CD8-positive, alpha-beta memory T cell (primary cell): ENCODE measurements at places on chromosomes 3 and 15.

- DNase-seq, result no peak
These were observed 22.8 kb upstream of the TM2D3 start for GRCh38 chr15:101675015-101675414.

DNA sequence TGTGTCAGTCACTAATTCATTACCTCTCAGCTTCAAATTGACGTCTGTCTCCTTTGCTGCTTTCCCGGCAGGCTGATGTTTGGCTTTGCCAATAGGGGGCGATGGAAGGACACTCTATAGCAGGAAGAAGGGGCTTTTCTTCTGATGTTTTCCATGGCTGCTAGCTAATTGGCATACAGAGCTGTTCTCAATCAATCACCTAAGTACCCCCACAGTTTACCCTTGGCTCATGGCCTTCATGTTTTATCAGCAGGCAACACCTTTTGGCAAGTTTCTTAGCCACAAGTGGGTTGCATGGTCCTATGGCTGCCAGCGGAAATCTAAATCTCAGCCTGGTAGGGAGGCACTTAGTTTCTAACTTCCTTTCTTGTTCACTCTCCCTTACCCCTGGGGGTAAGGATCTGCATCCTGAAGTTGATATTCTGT, 45.0 kb downstream of the ESYT3 start:
- no peak for DNase-seq

DNA sequence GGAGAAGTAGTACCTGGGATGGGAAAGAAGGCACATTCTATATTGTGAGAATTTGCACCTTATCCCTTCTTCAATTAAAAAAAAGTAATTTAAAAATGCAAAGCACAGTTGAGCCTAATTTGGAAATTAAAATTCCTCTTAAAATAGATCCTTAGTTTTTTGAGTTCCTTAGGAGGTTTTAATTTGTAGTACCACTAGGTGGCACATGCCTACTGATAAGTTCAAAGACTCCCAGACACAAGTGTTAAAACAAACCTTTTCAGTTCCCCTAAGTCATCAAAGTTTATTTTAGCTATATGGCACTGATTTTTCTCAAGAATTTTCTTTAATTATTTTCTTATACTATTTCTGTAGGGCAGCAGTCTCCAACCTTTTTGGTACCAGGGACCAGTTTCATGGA, 127.6 kb upstream of the AZI2 start:
- DNase-seq, result no peak

GRCh38 chr3:182631183-182632076, 161.9 kb upstream of the ATP11B start:
- DNase-seq, result no peak

DNA sequence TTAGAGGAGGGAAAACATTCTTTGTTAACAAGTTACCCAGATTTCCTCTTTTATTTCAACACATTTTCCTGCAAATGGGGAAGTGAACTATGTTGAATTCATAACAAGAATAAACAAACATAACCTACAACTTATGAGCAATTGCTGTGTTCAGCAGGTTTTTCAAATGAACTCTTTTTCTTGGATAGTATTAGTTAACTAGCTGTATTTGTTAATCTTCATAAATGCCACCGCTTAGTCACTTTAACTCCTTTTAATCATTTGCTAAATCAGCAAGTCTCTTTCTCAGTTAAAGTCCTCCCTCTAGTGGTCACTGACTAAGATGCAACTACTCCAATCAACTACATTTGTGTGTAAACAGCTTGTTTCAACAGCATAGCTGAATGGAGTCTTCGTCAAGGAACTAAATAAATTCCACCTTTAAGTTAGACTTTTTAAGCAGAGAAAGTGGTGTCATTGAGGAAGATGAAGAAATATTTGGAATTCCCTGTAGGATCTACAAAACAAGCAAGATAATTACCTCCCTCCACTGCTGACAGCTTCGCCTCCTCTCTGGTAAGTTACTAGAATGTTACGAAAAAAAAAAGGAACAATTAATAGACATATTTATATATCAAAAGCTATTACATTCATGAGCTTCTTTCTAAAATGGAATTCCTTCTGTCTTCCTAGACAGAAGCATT, 1122.0 kb downstream of the ROBO1 start:
- DNase-seq, result no peak

DNA sequence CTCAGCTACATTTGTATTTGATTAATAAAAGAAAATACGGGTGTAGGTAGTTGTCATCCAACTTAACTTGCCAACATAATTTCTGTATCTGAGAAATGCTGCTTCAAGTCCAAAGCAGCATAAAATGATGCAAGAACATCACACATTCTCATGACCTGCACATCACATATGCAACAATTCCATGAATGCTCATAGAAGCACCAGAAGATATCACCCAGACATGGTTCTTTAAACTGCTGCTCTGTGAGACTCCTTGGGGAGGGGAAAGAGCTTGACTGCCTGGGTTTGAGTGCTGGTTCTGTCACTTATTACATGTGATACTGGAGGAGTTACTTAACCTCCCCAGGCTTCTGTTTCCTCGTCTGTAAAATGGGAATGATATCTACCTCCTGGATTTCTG, 39.4 kb downstream of the CHST14 start:
- DNase-seq, result no peak

GRCh38 chr3:53941184-53941583, 49.5 kb upstream of the SELENOK start:
- DNase-seq, result no peak

DNA sequence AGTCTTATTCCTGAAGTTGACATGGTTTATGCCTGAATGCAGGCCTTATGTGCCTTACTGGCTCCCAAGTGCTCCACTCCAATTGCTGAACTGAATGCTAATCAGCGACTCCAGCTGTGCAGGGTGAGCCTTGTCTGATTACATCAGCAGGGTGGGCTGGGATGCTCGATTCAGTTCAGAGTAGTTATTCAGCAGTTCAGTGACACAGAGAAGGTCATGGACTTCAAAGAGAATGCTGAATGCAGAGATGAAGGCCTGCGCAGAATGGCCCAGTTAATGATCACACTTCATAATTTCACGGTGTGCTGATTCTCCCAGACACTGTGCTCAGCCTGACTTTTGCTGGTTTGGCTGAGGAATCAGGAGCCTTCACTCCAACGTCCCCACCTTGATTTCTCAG, 63.6 kb downstream of the CLDN1 start:
- no peak for DNase-seq

- DNase-seq, result no peak
These were observed 42.9 kb downstream of the ARNT2 start for GRCh38 chr15:80447077-80447476.

DNA sequence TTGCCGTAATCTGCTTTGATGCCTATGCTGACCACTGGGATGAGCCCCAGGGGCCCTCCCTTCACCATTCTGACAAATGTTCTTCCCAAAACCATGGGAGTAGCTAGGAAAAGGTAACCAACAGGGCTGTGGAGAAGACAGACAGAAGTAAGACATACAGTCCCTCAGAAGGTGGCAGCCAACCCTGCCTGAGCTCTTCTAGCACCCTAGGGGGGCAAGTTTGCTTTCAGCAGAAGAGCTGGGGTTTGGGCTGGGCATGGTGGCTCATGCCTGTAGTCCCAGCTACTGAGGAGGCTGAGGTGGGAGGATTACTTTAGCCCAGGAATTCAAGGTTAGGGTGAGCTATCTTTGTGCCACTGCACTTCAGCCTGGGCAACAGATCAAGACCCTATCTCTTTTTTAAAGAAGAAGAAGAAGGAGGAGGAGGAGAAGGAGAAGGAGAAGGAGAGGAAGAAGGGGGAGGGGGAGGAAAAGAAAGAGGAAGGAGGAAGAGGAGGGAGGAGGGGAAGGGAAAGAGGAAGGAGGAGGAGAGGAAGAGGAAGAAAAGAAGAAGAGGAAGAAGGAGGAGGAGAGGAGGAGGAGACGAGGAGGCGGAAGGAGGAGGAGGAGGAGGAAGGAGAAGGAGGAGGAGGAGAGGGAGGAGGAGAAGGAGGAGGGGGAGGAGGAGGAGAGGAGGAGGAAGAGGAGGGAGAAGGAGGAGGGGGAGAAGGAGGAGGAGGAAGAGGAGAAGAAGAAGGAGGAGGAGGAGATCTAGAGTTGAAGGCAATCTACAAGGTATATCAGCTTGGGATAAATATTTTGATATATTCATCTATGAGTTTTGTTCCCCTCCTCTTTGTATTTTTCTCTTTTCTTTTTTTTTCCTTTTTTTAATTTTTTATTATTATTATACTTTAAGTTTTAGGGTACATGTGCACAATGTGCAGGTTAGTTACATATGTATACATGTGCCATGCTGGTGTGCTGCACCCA, 44.9 kb upstream of the ABHD2 start:
- no peak for DNase-seq

DNA sequence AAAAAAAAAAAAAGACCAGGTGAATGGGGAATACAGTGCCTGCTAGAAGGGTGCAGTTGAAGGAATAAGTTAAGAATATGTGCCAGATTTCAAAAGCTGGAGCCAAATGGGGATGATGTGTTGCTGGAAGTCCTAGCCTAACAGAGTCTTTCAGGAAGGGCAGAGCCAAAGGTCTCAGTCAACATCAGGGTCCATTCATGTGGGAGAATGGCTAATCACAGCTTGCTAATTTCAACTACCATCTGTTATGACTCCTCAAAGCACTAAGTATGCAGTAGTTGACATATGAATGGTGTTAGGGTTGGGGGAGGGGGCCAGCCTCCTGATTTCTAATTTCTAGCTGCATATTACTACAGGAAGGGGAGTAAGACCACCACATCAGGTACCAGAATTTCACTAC, 4.4 kb downstream of the ZBTB38 start:
- no peak for DNase-seq

DNA sequence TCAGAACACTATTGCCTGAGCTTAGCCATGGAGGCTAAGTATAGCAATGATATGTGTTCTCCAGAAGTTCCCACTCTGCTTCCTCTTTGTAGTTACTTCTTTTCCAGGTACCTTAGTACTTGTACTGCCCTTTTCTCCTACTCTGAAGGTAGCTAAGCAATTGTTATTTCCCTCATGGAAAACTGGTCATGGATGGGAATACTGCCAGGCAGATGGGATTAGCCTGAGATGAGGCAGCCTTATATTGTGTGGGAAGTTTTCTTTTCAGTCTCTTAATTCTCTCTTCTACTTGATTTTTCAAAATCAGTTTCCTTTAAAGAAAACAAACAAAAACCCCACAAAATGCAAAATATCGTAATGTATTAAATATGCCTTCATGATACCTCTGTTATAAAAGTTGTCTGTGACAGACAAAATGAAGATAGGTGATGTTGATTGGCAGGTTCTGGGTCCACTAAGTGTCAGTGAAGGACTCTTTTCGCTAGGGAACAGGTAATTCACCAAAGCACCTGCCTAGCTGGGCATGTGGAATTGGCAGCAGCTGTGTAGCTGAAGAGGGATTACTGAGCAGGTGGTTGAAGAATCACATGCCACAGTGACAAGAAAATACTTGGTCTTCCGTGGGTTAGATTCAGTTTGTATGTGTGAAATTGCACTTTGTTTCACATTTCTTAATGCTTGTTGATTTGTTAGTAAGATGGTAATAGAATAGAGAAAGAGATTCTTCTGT, 4.1 kb downstream of the ZNF609 start:
- no peak for DNase-seq
